AG08396 (cell line): ENCODE measurements at places on chromosomes 2 and 18.
A peak's percentile ranks its signal among the peaks of the same experiment; 100 is the strongest.

DNA sequence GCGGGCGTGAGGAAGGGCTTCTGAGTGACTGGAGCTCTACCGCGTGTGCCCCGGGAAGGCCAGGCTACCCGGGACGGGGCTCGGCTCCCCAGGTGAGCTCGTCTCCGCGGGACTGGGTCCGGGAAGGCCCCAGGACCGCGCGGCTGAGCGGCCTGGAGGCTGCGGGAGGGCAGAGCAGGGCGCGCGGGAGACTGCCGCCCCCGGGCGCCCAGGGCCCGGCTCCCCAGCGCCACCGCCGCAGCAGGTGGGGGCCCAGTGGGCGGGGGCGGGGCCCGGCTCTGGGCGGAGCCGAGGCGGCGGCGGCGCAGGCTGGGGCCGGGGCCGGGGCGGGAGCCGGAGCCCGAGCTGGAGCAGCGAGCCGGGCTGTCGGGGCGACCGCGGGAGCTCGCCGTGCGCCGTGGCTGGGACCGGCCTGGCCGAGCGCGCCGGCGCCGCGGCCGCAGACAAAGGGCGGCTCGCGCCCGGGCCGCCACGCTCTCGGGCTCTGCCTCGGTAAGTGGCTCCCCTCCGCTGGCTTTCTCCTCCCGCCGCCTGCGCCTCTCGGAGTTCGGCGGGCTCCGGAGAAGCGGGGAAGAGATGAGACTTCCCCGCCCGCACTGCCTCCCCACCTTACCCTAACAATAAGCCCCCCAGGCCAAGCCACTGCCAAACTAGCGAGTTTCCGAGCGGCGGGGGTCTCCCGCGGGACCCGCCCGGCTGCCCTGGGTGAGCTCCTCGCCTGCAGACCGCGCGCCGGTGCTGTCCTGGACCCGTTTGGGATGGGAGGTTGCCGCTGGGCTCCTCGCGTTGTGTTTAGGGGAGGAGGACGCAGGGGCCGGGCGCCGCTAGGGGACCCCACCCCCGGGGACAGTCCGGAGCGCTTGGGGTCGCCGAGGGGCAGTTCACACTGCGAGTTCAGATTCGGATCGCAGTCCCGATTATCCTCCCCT, at the start of gene MAPK4:
Gene MAPK4 (plus strand): TSS at position 336 of the 929 bp plus-strand sequence. CDS start 103,872 bp downstream, outside the sequence.
- peak; percentile 51 for DNase-seq

DNA sequence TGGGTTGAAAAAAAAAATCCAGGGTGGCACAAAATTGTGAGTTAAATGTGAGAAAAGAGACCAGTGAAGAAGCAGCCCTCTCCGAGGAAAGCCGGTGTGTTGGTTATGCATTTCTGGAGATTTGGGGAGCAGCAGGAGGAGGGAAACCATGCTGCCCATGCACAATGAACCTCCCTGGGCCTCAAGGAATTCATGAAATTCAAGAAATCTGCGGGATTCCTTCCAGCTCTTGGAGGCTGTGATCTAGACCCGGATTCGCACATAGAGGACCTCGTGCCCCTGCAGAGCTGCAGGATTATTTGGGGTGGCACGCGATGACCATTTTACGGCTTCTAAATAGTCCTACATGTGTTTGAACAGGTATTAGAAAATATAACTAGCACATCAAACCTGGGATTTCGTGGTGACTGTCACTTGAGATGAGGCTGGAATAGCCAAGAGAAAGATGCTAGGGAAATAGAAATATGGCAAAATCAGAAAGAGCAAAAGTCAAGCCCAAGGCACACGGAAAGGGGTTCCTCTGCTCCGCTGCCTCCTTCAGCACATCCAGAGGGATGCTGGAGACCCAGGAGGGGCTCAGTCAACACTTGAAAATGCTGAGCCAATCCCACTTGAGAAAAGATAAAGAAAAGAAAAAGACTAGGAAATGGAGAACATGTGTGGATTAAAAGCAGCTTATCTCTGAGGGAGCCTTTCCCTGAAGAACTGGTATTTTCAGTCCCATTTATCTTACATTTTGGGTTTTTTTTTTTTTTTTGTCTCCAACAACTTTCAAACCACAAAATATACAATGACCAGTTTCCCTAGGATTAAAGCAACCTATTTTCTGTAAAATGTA, 22.0 kb downstream of the KCTD1 start:
- DNase-seq = no peak

DNA sequence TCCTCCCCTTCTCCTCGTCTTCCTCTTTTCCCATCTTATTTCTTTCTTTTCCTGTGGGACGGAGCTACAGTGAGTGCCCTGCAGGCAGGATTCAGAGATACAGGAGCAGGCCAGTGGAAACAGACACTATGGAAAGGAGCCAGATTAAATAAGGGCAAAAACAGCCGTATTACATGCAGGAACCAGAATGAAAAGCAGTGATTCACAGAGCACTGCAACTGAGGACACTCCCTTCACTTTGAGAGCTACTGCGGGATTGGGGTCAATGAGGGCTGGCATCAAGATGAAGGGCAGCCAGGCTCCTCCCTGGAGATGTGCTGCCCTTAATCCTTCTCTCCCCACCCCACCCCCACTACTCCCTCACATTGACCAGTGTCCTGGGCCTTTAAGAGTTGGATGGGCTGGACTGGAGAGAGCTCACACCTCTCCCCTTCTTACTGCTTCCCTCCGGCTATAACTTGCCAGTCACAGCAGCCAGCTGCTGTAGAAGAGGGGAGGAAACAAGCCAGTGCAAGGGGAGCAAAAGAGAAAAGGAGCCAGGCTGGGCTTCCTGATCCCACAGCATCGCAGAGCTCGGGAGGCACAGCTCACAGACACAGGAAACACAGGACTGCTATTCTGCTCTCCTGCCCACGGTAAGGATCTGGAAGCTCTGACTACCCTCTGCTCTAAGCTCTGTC, at the start of gene PLCD4:
Gene PLCD4 (plus strand): TSS at position 464 of the 680 bp plus-strand sequence. CDS start 7,841 bp downstream, outside the sequence.
- peak; percentile 55 for DNase-seq

GRCh38 chr2:45009928-45010701, 863 bp upstream of the SIX2 start:
- DNase-seq = peak; percentile 68

DNA sequence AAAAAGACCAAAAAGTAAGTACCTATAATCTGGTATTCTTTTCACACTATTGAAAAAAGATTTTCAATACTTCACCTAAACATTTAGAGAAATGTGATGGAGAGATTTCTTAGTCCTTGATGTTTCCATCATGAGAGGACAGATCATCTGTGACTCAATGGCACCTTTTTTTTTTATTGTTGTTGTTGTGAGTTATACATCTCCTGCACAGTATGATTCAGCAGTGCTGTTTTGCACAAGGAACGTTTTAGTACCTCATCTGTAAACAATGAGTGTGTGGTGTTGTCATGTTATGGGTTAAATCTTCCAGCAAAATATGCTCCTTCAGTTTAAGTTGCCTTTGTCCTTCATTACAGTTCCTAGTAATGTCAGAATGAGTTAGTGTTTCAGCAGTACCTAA, 2.2 kb downstream of the KIAA1328 start:
- DNase-seq = no peak
